T-cell (primary cell): ENCODE measurements at places on chromosomes 16 and 17.

- no peak for DNase-seq
Observed at GRCh38 chr16:78628461-78629045, 529.1 kb downstream of the WWOX start.

DNA sequence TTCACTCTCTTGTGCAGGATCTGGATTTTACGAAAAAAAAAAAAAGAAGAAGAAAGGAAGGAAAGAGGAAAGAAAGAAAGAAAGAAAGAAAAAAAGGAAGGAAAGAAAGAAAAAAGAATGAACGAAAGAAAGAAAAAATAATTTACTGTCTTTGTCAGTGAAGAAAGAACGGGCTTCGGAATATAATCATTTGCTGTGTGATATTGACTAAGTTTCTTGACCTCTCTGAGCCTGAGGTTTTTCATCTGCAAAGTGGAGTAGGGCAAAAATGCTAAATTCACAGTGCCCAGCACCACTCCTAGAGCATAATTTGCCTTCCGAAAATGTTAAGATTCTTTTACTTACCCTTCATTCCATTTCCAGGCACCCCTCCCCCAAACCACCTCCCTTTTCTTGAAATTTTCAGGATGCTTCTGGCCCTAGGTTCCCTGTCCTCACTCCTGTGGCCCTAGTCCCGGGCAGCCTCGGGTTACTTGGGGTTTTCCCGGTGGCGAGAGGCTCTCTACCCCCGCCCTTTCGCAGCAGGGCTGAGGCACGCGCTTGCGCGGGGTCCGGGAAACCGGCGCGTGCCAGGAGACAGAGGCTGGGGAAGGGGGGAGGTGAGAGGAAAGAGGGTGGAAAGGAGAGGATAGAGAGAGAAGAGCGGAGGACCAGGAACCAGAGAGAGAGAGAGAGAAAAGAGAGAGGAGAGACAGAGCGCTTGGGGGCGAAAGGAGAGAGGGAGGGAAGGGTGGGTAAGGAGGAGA, at the start of gene CNTNAP1:
TSS of gene CNTNAP1 (plus strand) at position 556 of the 746 bp plus-strand sequence. CDS start 299 bp downstream, outside the sequence.
- no peak for DNase-seq

DNA sequence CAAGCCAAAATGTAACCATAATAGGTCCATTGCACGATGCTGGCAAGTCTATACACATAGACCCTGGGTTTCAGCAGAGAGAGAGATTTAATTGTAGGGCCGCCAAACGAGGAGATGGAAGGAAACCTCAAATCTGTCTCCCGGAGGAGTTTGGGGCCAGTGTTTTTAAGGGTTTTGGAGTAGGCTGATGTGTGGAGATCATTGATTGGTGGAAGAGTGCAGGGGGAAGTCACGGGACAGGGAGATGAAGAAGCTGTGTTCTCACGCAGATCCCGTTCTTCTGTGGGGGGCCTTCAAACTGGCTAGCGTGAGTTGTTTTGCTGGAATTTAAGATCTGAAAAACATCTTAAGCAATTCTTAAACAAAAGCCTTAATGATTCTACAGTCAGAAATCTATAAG, 84.8 kb downstream of the KATNIP start:
- DNase-seq: no peak

DNA sequence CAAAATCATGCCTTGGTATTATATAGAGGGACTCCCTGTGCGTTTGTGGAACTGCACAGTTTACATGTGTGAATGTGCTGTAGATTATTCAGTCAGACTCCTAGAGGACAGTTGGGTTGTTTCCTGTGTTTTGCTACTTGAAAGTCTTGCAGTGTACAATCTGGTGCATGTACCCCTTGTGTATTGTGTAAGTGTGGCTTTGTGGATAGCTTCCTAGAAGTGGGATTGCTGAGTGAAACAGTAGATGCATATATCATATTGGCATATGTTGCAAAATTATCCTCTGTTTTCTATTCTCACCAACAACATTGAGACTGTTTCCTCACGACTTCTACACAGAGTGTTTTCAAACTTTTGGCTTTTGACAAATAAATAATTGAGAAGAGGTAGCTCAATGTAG, 263.7 kb downstream of the MAP2K6 start:
- DNase-seq: no peak

GRCh38 chr17:60947100-60947499, 269.4 kb downstream of the BCAS3 start:
- no peak for DNase-seq

DNA sequence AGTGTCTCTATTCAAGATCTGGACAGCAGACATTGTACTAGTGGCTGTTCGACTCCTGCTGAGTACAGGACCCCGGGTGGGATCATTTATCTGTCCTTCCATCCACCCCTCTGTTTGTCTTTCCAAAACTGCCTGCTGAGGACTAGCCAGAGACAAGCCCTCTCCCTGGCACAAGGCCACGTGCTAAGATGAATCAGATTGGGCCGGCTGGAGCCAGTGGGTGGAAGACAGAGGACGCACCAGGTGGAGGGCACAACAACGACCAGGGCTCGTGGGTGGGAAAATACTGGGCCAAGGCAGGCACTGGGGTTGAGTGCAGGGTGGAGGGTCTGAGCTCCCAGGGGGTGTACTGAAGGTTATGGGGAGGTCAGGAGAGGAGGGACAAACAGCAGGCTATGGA, 1.4 kb upstream of the CA7 start:
- no peak for DNase-seq

- DNase-seq: no peak
Observed at GRCh38 chr17:4492721-4493561, 5.7 kb upstream of the SPNS2 start.

GRCh38 chr17:80043963-80044362, 7.5 kb downstream of the CCDC40 start:
- DNase-seq: no peak

- DNase-seq: no peak
Observed at GRCh38 chr17:40536295-40537171, 28.7 kb downstream of the CCR7 start.

DNA sequence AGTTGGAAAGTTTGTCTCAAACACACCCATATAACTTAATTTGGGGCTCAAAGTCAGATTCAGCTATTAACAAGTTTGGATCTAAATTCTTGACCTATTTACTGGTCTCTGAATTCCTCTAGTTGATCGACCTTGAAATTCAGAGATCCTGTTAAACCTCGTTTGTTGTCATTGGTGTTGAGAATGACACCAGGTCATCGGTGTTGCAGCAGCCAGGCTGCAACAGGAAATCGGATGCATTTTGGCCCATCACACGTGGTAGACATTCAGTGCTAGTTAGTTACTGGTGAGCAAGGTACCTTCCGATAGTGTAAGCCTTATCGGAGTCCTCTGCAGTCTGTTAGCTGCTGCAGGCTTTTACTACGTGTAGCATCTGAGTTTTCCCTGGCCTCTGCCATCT, 82.3 kb downstream of the WWP2 start:
- DNase-seq: no peak

DNA sequence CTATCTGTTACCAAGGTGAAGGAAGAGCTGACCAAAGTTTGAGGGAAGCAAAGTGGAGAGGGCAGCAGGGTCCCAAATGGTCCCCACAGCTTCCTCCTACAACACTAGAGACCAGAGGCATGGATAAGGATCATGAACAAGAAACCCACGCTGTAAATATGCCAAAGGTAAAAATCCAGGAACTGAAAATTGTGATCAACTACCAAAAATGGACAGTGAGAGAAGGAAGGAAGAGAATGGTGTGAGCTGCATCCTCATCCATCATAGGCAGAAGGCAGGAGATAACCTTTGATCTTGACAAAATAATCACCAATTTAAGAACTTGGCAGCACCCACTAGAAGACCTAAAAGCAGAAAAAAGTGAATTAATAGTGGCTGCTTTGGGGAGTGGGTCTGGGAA, 66.2 kb downstream of the CYTH1 start:
- DNase-seq: no peak

DNA sequence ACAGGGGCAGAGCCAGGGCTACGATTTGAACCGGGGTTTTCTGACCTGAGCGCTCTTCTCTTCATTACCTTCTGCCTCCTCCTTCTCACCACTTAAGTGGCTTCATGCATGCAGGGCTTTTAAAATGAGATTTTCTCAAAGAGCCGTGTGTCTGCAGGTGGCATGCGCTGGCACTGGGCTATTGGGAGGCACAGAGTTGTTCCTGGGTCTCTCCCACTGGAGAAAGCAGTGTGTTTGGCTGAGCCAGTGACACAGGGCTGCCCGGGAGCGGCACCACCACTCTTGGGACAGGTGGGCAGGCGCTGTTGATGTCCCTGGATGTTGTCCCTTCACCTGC, 218.8 kb upstream of the CHMP6 start:
- DNase-seq: no peak
